ENCODE measurements at places on chromosomes 13 and 19. TPM values are rescaled to one million over a fixed set of nuclear protein-coding genes. Genes with fewer than 3 reads are reported as not detected.

The STARD13 gene
- total RNA-seq = 55.6 TPM

The LSR gene
- 4.1 TPM for total RNA-seq

The PODNL1 gene
- total RNA-seq = 13.2 TPM

The SUPT5H gene
- total RNA-seq = 41.4 TPM

The SBK2 gene
- total RNA-seq = not detected
